ENCODE measurements at places on chromosomes 12 and 14.
A peak's percentile ranks its signal among the peaks of the same experiment; 100 is the strongest.

DNA sequence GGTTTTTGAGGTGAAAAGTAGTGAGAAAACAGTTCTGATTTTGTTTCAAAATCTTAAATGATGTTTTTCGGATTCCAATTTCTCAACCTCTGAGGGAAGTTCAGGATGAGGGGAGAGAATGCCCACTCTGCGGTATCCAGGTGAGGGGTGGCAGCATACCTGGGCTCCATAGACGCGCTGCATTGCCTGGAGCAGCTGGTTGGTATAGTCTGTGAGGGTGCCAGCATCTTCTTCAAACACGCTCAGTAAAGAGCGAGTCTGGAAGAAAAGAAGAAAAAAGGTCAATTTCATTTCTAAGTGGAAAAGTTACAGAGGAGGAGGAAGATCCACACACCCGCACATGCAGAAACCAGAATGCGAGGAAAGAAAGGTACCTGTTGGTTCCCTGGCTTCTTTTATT is 7.0 kb downstream of the APPL2 start:
- DNase-seq, result no peak

DNA sequence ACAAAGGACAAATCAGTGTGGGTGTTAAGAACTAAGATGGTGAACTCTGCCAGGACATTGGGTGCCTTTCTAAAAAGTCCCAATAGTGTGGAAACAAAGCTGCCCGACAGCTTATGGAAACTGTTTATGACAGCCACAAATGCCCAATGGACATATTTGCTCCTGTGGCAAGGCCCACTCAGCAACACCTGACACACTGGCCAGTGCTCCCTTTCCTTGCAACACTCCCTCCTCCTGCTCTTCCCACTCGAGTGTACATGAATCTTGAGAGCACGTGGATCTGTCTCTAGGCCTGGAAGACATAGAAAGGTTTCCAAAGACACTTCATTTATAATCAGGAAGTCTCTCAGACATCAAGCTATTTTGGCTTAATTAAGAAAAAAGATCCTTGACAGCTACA is 14.2 kb upstream of the LRIG3 start:
- no peak for DNase-seq

- DNase-seq, result peak; percentile 40
These were observed 22.5 kb upstream of the CDKN3 start for GRCh38 chr14:54374117-54374884.

- DNase-seq, result no peak
These were observed 232.6 kb downstream of the VRK1 start for GRCh38 chr14:97029800-97030199.

DNA sequence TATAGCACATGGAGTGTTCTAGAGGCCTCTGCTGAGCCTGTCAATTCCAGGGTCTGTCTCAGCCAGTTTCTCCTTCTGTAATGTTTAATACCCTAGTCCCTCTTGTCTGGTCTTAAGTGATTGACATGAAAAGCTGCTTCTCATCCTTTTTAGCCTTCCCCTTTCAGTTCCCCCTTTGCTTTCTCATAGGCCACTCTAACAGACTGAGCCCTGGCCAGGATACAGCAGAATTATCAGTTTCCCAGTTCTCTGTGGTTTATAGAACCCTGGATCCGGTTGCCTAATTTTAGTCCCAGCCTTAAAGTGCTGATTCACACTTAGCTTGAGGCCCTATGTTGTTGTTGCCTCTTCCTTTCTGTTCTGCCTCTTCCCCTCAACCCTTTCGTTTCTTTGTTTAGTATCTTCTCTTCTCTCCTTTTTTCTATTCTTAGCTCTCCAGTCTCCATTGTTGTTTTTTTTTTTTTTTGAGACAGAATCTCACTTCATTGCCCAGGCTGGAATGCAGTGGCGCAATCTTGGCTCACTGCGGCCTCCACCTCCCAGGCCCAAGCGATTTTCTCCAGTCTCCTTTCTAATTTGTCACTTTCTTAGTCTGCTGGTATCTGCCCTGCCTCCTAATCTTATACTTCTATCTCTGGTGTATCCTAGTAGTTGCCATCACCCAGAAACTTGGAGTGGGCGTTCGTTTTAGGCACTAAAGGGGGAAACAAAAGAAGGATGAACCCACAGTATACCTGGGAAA is 2.9 kb upstream of the BIN2 start:
- DNase-seq, result peak; percentile 55
